ENCODE measurements at places on chromosomes 4 and X.

GRCh38 chr4:155761916-155762315 is 3.1 kb downstream of the GUCY1B1 start:
- no peak for DNase-seq

GRCh38 chr4:7044137-7044930 is 1.2 kb downstream of the TADA2B start:
- no peak for DNase-seq

DNA sequence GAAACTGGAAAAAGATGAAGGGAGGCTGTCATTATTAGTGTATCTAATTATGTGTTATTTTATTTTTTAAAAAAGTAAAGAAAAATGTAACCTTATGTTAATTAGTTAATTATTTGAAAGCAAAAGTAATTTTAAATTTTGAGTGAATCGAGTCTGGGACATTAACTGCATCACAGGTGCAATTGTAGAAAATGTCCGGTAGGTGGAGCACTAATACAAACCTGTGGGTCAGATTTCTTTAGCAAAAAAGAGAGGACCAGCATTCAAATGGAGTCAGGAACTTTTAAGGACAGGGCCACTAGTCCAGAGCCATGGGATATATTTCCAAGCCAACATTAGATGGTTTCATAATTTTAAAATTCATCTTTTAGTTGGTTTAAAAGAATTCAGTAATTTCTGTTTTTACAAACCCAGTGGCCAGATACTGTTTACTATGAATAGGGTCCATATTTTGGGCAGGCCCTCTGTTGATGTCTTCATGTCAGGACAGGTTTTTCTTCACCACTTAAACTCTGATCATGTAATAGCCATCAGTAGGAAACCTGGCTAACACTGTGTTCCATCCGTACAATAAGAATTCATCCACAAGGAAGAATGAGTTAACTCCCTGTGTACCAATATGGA is 27.2 kb downstream of the BST1 start:
- DNase-seq, result no peak

GRCh38 chrX:81168391-81168790 is 33.3 kb downstream of the HMGN5 start:
- DNase-seq, result no peak

GRCh38 chr4:101279377-101279871 is 67.9 kb downstream of the PPP3CA start:
- DNase-seq, result no peak

GRCh38 chr4:3447431-3448395 is 5.9 kb downstream of the HGFAC start:
- DNase-seq, result no peak

- no peak for DNase-seq
Observed at GRCh38 chrX:130263016-130263415, 5.7 kb downstream of the ZNF280C start.

- no peak for DNase-seq
Observed at GRCh38 chr4:107066621-107067020, 30.5 kb upstream of the DKK2 start.

- no peak for DNase-seq
Observed at GRCh38 chr4:55444827-55445226, 49.1 kb downstream of the TMEM165 start.

DNA sequence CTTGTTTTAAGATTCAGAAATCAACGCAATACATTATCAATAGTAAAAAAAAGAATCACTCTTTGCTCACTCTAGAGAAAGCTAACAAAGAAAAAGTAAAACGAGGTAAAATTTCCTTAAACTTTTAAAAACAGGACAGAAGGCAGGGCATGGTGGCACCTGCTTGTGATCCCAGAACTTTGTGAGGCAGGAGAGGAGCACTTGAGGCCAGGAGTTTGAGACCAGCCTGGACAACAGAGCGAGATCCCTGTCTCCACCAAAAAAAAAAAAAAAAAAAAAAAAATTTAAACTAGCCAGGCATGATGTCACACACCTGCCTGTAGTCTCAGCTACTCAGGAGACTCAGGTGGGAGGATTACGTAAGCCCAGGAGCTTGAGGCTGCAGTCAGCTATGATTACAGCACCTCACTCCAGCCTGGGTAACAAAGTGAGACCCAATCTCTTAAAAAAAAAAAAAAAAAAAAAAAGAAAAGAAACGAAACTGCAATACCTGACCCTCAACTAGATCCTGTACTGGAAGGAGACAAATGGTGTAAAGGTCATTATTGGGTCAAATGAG is 3.5 kb downstream of the CCNI start:
- DNase-seq, result no peak

GRCh38 chr4:57763070-57763469 is 652.9 kb upstream of the IGFBP7 start:
- no peak for DNase-seq

DNA sequence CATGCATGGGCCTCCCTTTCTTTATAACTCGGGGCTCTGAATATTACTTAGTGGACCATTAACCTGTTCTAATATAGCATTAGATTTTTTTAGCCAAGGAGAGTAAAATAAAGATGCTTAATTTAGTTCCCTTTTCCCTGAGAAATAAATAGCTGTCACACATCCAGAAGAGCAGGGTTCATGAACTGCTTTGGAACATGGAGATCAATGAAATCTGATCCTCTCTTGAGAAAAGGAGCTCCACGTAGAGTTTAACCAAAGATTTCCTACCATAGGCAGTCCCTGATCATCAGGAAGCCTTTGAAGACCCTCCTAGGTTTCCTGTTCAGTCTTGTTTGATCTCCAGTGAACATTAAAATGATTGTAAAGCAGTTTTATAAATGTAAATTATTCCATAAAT is 8.5 kb upstream of the PCDH19 start:
- DNase-seq, result no peak

- no peak for DNase-seq
Observed at GRCh38 chrX:32397562-32398216, 813.7 kb downstream of the DMD start.

GRCh38 chr4:184695178-184695896 is 38.6 kb downstream of the CENPU start:
- DNase-seq, result no peak

DNA sequence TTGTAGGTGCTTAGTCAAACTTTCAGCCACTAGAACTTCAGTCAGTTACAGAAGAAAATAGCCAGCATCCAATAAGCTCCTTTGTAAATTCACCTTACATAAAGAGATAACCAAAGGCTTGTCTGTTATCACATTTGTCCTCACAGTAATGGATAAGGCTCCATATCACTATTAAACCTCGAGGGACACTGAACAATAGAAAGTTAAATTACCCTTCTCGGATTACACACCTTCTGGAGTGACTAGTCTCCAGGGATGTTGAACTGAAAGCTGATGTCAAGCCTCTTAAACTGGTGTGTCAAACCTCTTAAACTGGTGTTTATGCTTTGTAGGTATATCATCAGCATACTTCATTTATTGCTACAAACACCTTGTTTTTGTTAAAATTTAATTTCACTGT is 639.0 kb downstream of the CENPC start:
- DNase-seq, result no peak

DNA sequence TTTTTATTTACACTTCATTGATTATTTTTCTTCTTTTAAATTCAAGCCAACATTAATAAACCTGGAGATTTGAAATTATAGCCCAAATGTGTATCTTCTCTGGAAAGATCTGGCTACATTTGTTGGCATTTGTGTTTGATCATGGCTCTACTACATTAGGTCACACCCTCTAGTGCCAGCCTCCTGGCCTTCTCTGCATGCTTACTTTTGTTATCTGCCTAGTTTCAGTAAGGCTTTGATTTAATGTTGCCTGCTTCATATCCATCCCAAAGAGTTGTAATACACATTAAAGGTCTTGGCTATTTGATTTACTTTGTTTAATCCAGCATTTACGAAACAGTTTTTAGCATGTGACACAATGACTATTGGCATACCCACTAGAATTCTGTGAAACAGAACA is 224.5 kb downstream of the TRAM1L1 start:
- DNase-seq, result no peak

DNA sequence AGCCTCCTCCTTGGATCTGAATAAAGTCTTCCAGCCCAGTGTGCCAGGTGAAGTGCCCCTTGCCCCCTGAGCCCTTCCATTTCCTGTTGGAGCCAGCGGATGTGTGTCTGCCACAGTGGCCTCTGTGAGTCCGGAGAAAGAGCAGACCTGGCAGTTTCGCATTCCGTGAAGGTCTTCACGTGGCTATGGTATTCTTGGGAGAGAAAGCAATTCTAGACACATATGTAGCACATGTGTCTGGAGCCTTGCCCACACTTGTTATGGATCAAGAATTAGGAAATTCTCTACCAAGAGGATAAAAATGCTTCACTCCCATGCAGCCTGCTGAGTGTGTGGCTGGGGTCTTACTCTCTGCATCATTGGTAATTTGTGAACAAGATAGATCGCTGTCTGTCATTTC is 130.9 kb downstream of the REPS2 start:
- DNase-seq, result no peak

GRCh38 chrX:70664726-70665125 is 220.1 kb downstream of the DLG3 start:
- DNase-seq, result no peak

GRCh38 chr4:8293131-8293975 is 23.8 kb downstream of the HTRA3 start:
- DNase-seq, result no peak

DNA sequence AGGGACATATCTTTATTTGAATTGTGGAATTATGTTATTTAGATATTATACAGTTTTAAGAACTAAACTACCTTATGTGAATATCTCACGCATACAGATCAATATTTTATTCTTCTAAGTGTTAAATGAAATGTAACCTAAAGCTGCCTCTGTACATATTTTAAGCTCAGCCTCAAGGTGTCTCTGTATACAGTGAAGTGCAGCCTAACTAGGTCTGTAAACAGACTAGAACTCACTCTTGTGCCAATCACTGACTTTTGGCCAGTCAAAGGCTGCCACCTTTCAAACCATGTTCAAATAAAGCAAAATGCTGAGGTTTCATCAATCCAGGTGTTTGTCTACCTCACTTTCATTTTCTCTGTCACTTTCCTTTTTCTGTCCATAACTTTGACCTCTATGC is 1074.5 kb upstream of the PRKX start:
- no peak for DNase-seq

DNA sequence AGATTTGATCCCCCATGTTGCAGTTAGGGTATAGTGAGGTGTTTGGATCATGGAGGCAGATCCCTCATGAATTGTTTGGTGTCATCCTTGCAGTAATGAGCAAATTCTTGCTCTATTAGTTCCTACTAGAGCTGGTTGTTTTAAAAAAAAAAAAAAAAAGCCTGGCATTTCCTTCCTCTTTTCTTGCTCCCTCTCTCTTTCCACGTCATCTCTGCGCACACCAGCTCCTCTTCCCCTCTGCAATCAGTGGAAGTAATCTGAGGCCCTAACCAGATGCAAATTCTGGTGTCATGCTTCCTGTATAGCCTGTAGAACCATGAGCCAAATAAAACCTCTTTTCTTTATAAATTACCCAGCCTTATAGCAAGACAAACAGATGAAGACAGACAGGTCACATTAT is 24.5 kb downstream of the WDR17 start:
- DNase-seq, result no peak

DNA sequence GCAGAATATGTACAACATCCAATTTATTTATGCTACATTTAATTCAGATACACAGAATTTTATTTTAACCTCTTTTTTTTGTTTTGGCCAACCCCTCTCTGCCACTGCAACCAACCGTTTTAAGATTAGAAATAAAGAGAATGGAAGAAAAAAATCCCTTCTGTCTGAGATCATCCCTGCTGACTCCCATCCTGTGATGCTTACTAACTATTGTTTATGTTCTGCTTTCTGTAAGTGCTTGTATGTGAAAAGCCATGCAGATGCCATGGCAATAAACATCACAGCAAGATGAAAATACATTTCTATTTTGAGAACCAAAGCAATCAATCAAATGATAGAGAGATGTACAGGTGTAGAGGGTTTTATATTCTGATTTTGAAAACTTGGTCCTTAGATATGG is 70.1 kb downstream of the GABRB1 start:
- no peak for DNase-seq

- peak; percentile 86 for DNase-seq
Observed at GRCh38 chr4:184168406-184169019, 49.2 kb downstream of the ENPP6 start.

GRCh38 chr4:168550064-168550766 is 53.4 kb downstream of the PALLD start:
- no peak for DNase-seq

GRCh38 chr4:71355045-71355444 is 16.2 kb downstream of the SLC4A4 start:
- DNase-seq, result no peak

DNA sequence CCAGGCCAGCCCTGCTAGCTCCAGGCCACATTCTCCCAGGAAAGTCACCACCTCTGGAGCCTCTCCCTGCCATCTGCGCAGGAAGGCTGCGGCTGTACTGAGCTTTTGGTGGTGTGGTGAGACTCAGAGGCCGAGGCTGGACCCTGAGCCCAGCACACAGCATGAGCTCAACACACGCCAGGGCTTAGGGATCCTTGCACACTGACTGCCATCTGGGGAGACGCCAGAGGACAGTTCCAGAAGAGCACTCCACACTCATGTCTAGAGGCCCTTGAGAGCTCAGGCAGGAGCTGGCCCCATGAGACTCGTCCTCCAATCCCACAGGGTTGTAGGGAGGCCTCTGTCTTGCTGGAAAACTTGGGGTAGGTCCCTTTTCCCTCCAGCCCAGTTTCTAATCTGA is 40.6 kb downstream of the ABLIM2 start:
- no peak for DNase-seq

GRCh38 chrX:29824176-29824906 is 391.0 kb upstream of the MAGEB2 start:
- DNase-seq, result no peak

- DNase-seq, result no peak
Observed at GRCh38 chr4:10334506-10335028, 122.7 kb downstream of the ZNF518B start.

DNA sequence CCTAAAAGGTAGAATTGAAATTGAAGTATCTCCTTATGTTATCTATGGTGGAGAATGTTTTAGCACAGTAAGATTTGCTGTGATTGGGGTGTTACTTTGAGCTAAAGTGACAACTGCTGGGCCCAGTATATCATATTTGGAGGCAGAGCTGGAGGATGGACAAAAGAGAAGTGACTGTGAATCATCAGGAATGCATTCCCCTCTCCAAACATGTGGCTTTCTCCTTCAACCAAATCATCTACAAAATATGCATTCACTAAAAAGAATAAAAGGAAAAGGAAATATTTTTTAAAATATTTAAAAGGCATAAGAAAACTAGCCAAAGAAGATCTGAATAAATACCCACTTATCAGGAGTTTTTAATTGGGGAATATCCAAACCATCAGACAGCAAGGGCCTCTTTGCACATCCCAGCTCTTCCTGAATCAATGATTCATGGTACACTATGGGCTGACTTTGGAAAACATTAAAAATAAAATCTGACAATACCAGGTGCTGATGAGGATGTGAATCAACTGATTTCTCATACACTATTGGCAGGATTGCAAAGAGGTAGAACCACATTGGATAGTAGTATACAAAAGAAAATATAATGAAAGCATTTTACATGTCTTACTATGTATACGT is 671.7 kb upstream of the NR3C2 start:
- DNase-seq, result no peak

- no peak for DNase-seq
Observed at GRCh38 chrX:81957900-81958545, 756.1 kb downstream of the SH3BGRL start.

GRCh38 chr4:141899103-141899502 is 262.7 kb downstream of the IL15 start:
- DNase-seq, result no peak
